ENCODE measurements at places on chromosomes 5 and 9. TPM values are rescaled to one million over a fixed set of nuclear protein-coding genes. Genes with fewer than 3 reads are reported as not detected.

MVB12B gene
- 47.8 TPM for total RNA-seq

DNA sequence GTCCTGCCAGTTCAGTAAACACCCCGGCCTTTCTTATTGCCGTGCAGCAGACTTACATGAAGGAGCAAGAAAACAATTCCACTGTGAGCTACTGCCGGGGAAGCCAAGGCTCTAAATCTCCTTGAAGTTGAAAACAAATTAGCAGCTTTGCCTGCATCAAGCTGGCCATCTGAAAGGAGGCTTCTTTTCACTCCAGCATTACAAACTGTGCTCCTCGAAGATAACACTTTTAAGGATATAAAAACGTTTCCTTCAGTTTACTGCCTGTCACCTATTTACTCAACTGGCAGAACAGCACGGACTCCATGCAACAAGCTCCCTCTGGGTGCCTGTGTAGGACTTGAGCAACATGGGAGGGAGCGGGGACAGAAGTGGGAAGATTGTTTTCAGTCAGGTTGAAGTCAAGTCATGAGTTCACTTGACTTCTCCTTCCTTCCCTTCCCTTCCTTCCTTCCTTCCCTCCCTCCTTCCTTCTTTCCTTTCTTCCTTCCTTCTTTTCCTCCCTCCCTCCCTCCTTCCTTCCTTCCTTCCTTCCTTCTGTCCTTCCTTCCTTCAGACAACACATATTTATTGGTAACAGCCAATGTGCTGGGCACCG lies 67.4 kb downstream of the ZNF608 start:
- H3K36me3 ChIP-seq: no peaks in the 10 kb centered on the region
- DNase-seq: no peak
- H3K27me3 ChIP-seq: no peaks in the 10 kb centered on the region
- H3K27ac ChIP-seq: peak overlapping the region; percentile 25
- peaks cover 57% of the 10 kb centered on the region for H3K4me1 ChIP-seq

DNA sequence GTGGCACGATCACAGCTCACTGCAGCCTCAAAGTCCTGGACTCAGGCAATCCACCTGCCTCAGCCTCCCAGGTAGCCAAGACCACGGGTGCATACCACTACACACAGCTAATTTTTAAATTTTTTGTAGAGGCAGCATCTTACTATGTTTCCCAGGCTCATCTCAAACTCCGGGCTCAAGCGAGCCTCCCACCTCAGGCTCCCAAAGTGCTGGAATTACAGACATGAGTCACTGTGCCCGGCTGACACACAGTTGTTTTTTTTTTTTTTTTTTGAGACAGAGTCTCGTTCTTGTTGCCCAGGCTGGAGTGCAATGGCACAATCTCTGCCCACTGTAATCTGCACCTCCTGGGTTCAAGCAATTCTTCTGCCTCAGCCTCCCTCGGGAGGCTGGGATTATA lies 70.1 kb upstream of the CNOT6 start:
- H3K27ac ChIP-seq: no peak overlapping the region
- no peaks in the 10 kb centered on the region for H3K4me1 ChIP-seq
- H3K4me3 ChIP-seq: no peak overlapping the region
- no peaks in the 10 kb centered on the region for H3K27me3 ChIP-seq
- no peaks in the 10 kb centered on the region for H3K36me3 ChIP-seq

NTNG2 gene
- 5.0 TPM for total RNA-seq

DNA sequence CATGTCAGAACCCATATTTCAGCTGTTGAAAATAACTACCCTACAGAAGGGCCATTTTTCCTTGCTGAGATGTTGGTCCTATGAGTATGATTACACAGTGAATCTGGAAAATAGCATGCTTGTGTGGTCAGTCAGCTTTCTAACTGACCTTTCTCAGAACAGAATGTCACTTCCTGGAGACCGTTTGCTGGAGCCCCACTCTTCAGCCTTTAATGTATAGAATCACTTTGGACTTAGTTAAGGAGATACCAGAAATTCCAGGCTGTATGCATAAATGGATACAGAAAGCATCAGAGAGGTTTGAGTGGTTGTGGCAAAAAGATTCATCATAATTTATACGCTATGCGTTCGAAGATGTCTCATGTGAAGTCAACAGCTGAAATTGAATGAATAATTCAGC lies 488.1 kb downstream of the EBF1 start:
- no peaks in the 10 kb centered on the region for H3K4me1 ChIP-seq
- no peak overlapping the region for H3K4me3 ChIP-seq
- no peaks in the 10 kb centered on the region for H3K27me3 ChIP-seq
- no peak overlapping the region for H3K27ac ChIP-seq
- no peak for DNase-seq

DNA sequence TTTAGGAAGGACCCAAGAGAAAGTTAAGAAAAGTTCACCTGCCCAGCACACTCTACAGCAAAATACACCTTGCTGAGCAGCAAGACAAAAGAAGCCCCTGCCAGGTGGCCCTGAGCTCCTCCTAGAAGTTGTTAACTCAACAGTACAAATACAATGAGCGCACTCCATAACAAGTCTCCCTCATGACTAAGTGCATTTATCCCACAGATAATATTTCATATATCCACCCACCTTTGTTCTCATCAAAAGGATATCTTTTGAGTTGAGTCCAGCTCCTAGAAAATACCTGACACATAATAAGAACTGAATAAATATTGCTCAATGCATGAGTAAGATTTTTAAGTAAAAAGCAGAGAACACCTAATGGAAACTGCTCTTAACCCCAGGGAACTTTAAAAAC lies 73.3 kb downstream of the ABCA1 start:
- DNase-seq: no peak
- no peak overlapping the region for H3K27ac ChIP-seq
- no peaks in the 10 kb centered on the region for H3K27me3 ChIP-seq

DNA sequence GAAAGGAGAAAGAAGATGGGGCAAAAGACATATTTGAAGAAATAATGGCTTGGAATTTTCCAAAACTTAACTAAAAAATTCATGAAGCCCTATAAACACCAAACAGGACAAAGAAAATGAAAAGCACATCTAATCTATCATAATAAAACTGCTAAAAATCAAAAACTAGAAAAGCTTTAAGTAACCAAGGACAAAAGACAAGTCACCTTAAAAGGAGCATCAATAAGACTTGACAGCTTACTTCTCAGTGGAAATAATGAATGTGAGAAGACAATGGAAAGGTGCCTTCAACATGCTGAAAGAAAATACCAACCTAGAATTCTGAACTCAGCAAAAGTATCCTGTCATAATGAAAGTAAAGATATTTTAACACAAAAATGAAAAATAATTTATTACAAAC lies 27.0 kb downstream of the GTF3C4 start:
- DNase-seq: no peak
- H3K27me3 ChIP-seq: no peaks in the 10 kb centered on the region
- H3K27ac ChIP-seq: no peak overlapping the region
- no peak overlapping the region for H3K4me3 ChIP-seq

DNA sequence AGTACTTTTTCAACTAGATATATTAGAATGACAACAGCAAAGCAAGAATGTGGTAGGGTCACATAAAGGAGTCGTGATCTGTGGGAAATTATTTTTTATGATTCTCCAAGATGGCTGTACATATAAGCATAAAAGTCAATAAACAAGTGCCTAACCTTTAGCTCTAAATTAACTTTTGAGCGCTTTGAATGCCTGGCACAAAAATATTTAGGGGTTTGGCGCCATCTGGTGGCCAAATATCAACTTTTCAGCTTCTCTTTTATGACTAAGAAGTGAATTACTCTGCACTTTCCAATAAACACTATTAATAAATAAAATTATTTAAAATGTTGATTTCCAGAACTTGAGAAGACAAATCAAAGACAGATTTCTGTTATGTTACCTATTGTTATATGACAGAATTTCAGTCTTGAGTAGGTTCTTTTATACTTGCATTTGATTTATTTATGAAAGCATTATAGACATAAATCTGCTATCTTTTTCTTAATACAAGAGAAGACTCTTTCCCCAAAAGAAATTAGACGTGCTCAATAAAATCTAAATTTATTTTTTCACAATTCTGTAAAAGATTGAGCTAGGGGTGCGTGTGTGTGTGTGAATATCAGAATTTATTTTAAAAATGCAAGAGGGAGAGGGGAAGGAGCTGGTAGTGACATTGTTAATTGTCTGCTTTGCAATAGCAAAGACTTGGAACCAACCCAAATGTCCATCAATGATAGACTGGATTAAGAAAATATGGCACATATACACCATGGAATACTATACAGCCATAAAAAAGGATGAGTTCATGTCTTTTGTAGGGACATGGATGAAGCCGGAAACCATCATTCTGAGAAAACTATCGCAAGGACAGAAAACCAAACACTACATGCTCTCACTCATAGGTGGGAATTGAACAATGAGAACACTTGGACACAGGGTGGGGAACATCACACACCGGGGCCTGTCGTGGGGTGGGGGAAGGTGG lies 36.7 kb upstream of the ARRDC3 start:
- H3K4me1 ChIP-seq: peaks cover 5% of the 10 kb centered on the region
- no peak overlapping the region for H3K27ac ChIP-seq
- peak; percentile 45 for DNase-seq
- H3K4me3 ChIP-seq: no peak overlapping the region
- H3K36me3 ChIP-seq: no peaks in the 10 kb centered on the region
- no peaks in the 10 kb centered on the region for H3K27me3 ChIP-seq

DNA sequence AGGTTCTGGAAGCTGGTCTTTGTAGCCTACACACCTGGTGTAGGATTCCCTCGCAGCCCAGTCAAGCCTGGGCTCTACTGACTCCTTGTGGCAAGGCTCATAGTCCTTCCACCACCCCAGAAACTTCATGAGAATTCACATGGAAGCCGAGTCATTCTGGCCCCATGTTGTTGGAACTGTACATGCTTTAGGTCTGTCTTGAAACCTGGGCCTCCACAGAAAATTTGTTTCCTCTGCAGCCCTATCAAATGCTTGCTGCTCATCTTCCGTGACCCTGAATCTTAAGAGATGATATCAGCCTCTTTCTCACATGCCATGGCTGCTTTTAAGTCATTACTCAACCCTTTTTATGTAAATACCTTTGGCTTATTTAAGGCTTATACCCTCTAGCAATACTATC lies 113.4 kb upstream of the GRHPR start:
- H3K4me3 ChIP-seq: no peak overlapping the region
- peaks cover 26% of the 10 kb centered on the region for H3K36me3 ChIP-seq
- no peak overlapping the region for H3K27ac ChIP-seq
- no peak for DNase-seq
- H3K27me3 ChIP-seq: no peaks in the 10 kb centered on the region

- H3K27me3 ChIP-seq: no peaks in the 10 kb centered on the region
- no peak for DNase-seq
- peaks cover 12% of the 10 kb centered on the region for H3K4me1 ChIP-seq
- H3K27ac ChIP-seq: no peak overlapping the region
- no peaks in the 10 kb centered on the region for H3K36me3 ChIP-seq
Observed at GRCh38 chr9:19133549-19134345, 6.5 kb upstream of the PLIN2 start.

CACFD1 gene
- 34.3 TPM for total RNA-seq

DNA sequence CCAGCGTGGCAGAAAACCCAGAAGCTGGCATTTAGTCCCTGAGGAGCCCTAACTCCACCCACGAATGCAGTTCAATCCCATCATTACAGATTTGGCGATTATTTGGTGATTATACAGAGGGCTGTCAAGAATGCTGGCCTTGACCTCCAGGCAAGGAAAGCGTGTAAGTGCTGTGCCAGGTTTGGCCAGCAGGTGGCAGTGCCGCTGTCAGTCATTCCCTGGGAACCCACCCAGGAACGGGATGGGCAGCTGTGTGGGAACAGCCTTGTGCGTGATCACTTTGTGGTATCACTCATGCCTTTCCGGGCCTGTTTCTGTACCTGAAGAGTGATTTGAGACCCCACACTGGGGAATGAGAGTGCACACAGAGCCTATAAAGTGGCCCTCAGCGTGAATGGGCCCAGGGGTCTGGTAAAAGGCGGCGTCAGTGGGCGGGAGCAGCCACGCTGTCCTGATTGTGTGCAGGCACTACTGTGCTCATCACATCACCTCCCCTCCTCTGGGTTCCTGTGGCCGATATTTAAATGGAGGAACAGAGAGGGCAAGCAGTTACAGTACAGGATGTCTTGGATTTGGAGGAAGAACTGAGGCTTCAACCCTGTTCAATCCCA lies 215.6 kb downstream of the ROR2 start:
- peak; percentile 73 for DNase-seq
- no peaks in the 10 kb centered on the region for H3K36me3 ChIP-seq

GRCh38 chr9:89319015-89319905 lies 960 bp downstream of the SECISBP2 start:
- peaks cover 42% of the 10 kb centered on the region for H3K4me1 ChIP-seq
- no peaks in the 10 kb centered on the region for H3K27me3 ChIP-seq
- peak overlapping the region; percentile 58 for H3K4me3 ChIP-seq
- H3K36me3 ChIP-seq: peaks cover 26% of the 10 kb centered on the region
- H3K27ac ChIP-seq: peak overlapping the region; percentile 100

- DNase-seq: peak; percentile 76
- no peaks in the 10 kb centered on the region for H3K27me3 ChIP-seq
- no peaks in the 10 kb centered on the region for H3K36me3 ChIP-seq
- H3K4me1 ChIP-seq: peaks cover 25% of the 10 kb centered on the region
- no peak overlapping the region for H3K4me3 ChIP-seq
Observed at GRCh38 chr5:115423541-115423940, 121.0 kb downstream of the FEM1C start.

DNA sequence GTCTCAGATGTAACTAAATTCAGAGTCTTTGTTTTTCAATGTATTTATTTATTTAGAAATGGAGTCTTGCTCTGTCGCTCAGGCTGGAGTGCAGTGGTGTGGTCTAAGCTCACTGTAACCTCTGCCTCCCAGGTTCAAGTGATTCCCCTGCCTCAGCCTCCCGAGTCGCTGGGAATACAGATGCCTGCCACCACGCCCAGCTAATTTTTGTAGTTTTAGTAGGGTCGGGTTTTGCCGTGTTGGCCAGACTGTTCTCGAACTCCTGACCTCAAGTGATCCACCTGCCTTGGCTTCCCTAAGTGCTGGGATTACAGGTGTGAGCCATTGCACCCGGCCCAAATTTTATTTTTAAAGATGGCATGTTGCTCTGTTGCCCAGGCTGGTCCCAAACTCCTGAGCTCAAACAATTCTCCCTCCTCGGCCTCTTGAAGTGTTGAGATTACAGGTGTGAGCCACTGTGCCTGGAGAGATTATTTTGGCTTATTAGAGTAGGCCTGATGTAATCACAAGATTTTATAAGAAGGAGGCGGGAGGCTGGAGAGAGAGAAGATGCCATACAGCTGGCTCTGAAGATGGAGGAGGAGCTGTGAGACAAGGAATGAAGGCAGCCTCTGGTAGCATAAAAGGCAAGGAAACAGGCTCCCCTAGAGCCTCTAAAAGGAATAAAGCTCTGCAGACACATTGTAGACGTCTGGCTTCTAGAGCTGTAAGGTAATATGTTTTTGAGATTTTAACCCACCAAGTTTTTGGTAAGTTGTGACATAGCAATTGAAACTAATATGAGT lies 12.9 kb upstream of the KLF9 start:
- H3K4me3 ChIP-seq: no peak overlapping the region
- H3K27me3 ChIP-seq: no peaks in the 10 kb centered on the region
- H3K36me3 ChIP-seq: no peaks in the 10 kb centered on the region
- H3K27ac ChIP-seq: no peak overlapping the region
- peaks cover 5% of the 10 kb centered on the region for H3K4me1 ChIP-seq
